ENCODE measurements at places on chromosomes 2 and 18.
A peak's percentile ranks its signal among the peaks of the same experiment; 100 is the strongest.

DNA sequence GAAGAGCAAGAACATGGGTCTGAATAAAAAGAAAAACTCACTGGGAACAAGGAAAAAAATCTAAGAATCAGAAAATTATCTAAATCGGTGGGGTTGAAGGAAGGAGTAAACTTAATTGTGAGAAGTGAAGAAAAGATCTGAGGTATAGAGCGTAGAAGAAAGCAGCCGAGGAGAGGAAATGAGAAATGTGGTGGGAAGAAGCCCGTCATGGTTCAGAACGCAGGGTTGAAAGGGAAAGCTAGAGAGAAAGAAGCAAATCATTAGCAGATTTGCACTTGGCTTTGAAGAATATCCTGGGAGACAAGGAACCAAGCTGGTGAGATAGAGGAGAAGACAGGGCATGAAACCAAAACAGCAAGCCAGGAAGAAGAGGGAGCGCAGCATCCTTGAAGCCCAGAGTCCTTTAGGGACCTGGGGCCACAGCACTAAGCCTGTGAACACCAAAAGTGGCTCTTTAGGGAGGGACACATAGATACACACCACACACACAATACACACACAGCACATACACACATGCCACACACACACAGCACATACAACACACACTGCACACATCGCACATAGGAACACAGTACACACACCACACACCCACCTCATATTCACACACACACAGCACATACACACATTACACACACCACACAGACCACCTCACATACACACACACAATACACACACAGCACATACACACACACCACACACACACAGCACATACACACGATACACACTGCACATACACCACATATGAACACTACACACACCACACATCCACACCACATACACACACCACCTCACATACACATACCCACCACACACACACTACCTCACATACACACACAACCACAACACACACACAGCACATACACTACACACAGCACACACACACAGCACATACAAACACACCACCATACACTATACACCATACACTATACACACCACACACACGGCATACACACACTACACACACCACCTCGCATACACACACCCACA is 274.6 kb downstream of the ETAA1 start:
- no peak for DNase-seq

DNA sequence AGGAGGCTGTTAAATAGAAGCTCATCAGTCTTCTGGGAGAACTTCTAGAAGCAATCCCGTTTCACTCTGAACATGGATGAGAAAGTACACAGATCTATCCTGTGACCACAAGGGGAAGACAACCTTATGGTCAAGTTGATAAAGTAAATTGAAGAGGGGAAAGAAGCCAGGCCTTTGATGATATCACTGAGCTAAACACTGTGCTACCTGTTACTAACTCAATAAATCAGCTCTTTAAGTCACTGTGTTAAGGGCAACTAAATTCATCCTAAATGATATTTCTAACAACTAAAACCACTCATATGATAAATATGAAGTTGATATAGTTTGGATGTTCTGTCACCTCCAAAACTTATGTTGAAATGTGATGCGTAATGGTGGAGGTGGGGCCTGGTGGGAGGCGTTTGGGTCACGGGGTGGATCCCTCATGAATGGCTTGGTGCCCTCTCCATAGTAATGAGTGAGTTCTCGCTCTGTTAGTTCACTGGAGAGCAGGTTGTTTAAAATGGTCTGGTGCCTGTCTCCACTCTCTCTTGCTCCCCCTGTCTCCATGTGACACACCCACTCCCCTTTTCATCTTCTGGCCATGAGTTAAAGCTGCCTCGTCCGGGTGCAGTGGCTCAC is 23.6 kb downstream of the OLA1 start:
- DNase-seq: no peak

DNA sequence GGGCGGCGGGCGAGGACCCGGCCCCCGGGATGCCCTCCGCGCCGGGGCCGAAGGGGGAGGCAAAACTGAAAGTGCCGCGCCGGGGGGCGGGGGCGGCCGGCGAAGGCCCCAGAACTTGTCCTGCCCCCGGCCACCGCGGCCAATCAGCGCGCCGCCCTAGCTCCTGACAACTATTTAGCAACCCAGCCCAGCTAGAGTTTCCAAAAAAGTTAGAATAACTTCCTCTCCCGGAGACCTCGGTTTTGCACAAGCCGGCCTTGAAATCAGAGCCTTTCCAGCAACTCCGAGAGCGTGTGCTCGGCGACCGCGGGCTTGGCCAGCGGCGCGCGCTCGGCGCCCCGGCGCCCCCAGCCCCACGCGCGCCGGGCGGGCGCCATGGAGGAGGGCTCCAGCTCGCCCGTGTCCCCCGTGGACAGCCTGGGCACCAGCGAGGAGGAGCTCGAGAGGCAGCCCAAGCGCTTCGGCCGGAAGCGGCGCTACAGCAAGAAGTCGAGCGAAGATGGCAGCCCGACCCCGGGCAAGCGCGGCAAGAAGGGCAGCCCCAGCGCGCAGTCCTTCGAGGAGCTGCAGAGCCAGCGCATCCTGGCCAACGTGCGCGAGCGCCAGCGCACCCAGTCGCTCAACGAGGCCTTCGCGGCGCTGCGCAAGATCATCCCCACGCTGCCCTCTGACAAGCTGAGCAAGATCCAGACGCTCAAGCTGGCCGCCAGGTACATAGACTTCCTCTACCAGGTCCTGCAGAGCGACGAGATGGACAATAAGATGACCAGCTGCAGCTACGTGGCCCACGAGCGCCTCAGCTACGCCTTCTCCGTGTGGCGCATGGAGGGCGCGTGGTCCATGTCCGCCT is at the start of gene TWIST2:
Gene TWIST2 (plus strand): TSS at position 245 of the 850 bp plus-strand sequence. CDS start 131 bp downstream, at position 376.
- no peak for DNase-seq

- peak; percentile 52 for DNase-seq
Observed at GRCh38 chr2:233928594-233929351, 11.6 kb downstream of the TRPM8 start.

DNA sequence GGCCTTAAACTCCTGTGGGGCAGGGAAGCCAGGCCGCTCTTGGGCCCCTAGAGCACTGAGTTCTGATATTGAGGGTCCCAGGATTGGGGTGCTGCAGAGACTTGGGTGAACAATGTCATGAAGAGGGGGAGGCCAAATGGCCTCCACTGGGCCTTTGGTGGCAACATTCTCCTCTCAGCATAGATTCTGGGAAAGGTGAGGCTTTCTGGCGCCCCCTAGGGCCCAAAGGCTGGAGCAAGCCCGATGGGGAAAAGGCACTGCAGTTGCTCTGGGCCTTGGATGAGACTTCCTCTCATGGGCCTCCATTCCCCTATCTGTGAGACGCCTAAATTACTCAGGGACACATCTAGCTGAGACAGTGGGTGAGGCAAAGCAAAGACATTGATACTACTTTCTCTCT is 84.8 kb downstream of the ACAA2 start:
- peak; percentile 22 for DNase-seq

DNA sequence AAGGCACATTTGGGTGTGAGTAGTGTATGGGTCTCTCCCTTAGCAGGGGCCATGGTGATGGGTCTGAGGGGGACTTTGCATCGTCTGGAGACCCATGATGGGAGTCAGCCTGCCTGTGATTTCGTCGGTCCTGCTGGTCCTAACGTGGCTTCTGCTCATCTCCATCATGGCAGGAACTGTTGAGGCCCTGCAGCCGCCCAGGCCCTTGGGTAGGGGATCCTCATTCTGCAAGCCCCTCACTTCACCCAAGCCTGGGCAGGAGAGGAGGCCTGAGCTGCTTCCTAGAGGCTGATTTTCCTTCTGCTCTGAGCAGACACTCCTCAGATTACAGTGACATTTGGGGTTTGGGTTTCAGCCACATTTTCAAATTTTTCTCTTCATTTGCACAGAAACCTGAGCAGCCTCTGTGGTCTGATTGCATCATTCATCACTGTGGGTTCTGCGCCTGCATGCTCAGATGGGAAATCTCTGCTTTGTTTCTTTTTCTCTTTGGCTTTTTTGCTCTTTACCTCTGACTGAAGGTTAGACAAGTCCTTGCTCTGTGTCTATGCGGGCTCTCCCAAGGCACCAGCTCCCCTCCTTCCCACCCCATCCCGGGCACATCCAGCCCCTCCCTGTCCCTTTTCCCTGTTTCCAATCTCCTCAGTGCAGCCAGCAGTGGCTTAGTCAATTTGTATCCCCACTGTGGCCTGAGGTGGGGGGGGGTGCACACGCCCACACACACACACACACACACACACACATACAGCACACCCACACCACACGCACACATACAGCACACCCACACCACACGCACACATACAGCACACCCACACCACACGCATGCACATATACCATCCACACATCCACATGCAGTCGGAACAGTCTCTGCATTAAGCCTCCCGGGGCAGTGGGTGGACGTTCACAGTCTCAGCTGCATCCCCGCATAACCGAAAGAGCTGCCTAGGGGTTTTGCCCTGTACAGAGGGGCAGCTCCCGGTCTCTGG is 305.4 kb upstream of the HS6ST1 start:
- peak; percentile 45 for DNase-seq

DNA sequence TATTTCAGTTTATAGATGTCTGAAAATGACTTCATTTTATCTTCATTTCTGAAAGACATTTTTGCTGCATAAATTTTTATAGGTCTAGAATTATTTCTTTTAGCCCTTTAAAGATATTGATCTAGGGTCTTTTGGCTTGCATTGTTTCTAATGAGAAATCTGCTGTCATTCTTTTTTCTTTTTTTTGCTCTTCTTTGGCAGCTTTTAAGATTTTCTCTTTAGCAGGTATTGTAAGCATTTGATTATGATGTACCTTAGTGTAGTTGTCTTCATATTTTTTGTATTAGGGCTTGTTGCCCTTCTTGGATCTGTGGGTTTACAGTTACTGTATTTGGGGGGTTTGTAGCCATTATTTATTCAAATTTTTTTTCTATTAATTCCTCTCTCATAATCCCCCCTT is 66.0 kb upstream of the IL1R1 start:
- DNase-seq: no peak

DNA sequence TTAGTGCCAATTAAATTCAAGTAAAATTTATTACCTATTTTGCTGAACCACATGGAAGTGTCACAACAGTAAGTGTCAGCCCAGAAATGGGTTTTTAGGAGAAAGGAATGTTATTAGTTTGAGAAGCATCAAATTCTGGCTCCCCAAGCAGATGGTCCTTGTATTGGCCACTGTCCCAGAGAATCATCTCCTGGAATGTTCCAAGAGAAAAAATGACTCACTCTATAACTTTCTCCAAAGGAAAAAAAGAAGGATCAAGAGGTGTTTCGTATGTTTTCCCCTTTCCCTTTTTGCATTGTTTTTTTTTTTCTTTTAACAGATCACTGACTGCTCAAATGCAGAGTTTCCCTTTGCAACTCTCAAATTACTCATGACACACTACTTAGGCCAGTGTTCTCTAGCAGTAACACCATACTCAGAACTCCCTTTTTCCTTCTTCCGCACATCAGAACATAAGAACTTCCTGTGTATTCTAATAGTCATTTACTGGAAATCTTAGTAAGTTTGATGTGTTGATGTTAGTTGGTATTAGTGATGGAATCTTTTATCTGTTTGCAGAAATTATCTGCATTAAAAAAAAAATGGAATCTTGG is 390.3 kb downstream of the GPD2 start:
- no peak for DNase-seq

DNA sequence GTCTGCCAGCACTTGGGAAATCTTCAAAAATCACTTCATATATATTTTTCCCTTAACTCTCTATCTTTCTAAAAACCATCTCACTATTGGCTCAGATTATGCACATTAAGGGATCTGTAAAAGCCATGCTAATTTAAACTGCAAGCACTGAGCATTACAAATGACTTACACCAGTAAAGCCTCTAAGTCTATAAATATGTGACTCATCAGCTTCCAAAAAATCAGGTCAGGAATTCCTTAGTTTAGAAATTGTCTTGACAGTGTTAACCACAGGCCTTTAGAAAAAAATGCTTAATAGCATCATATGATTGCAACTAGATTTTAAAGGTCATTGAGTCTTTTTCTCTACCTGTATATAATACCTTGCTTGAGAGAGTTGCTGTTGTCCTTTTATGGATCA is 1113.6 kb upstream of the PIK3C3 start:
- DNase-seq: no peak

DNA sequence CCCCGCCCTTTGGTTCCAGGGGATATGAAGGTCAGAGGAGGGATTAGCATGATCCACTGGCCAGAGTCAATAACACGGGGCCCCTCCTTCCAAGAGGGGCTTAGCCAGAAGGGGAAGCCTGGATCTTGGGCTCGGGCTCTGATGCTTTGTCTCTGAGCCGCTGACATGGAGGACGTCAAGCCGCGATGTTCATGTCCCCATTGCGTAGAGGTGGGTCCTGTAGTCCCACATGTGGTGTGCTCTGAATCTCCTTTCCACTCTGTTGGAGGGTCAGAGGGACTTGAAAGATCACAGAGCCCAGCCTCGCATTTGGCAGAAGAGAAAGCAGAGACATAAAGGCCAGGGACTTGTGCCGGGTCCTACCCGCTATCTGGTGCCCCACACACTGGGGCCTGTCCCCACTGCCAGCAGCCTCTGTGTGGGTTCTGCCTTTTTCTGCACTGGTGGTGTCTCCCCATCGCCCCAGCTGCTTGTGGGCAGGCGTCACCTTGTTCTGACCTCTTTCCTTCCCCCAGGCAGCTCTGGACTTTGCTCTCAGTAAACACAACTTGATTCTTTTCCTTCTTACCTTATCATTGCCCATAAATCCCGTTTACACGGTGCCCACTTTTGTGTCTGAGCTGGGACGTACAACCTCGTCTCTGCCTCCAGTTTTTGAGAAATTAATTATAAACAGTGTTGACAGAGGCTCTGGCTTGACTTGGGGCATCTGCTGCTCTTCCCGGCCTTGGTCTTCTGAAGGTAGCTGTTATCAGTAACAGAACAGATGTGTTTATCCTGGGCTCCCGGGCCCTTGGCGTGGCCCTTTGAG is 48.8 kb downstream of the SH3BP4 start:
- DNase-seq: no peak

GRCh38 chr2:212328712-212329496 is 209.7 kb downstream of the ERBB4 start:
- no peak for DNase-seq

- no peak for DNase-seq
Observed at GRCh38 chr2:229775614-229776313, 61.4 kb upstream of the DNER start.

DNA sequence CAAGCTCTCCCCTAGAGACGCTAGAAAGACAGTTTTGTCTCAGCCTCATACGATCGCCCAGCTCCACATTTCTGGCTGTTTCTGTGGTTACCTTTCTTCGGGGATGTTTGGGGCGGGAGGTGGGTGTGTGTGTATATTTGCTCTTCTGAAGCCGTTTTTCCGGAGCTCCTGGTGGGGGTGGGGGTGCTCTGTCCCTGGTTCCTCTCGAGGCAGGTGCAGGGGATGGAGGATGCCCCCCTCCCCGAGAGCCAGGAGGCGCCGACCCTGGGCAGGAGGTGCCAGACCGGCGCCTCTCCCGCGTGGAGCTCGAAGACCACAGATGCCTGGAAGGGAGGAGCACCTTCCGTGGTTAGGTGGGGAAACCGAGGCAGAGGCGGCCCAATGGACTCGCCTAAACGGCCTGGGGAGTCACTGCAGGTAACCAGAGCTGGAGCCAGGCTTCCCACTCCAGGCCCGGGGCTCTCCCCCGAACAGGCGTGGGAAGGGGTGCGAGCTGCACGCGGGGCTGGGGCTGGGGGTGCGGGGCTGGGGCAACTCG is 694 bp upstream of the HPCAL1 start:
- no peak for DNase-seq
